ENCODE measurements at places on chromosomes 1 and 21. TPM values are rescaled to one million over a fixed set of nuclear protein-coding genes. Genes with fewer than 3 reads are reported as not detected.

The PTPRU gene
- 33.2 TPM for total RNA-seq

The CAPZA1 gene
- total RNA-seq, result 208 TPM

The AADACL4 gene
- not detected for total RNA-seq

The BLACAT1 gene
- total RNA-seq, result not detected

The CNTN2 gene
- not detected for total RNA-seq

The DTL gene
- 1.8 TPM for total RNA-seq

The ICOSLG gene
- total RNA-seq, result 0.46 TPM

The ERVH48-1 gene
- total RNA-seq, result not detected

The ALPL gene
- 0.30 TPM for total RNA-seq

All from smooth muscle cell of the umbilical artery (primary cell).